ENCODE measurements at places on chromosomes 2 and 18. TPM values are rescaled to one million over a fixed set of nuclear protein-coding genes. Genes with fewer than 3 reads are reported as not detected.

Gene SCN1A
- total RNA-seq: 7.9 TPM

Gene FNDC4
- total RNA-seq: 8.9 TPM

Gene CFAP65
- 2.0 TPM for total RNA-seq

Gene VSNL1
- 10.8 TPM for total RNA-seq

Gene TPRKB
- total RNA-seq: 49.6 TPM

GRCh38 chr2:182368446-182368845 is 58.4 kb downstream of the PDE1A start:
- ATAC-seq: no peak

DNA sequence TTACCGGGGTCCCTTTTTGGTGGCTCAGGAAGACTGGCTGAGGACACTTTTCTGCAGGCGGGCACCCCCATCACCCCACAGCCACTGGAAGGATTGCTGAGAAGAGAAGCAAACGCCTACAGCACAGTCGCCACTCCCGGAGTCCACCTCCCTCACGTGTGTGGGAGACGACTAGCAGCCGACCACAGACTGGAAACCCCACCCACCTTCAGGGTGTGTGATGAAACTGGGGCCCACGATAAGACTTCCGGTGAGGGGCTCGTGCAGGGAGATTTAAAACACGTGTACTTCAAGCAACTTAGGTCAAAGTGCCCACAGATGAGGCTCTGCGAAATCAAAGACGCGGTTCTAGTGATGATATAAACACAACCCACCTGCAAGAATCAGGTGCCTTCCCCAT is 26.3 kb downstream of the MBP start:
- no peak for ATAC-seq

DNA sequence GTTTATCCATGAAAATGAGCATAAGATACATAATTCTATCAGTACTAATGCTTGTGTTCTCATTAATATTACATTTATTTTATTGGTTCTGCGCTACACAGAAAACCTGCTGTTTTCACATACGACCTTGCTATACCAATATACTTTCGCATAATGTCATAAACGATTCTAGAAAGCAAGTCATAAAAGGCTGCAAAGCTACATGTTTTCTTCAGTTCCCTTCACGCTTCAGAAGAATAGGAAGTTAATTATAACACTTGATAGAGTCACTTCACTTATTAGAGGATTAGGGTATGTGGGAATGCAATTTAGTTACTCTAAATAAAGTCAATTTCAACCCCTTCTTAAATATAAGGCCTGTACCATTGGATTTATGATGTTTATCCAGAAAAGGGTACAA is 29.0 kb downstream of the PSME4 start:
- ATAC-seq: no peak

DNA sequence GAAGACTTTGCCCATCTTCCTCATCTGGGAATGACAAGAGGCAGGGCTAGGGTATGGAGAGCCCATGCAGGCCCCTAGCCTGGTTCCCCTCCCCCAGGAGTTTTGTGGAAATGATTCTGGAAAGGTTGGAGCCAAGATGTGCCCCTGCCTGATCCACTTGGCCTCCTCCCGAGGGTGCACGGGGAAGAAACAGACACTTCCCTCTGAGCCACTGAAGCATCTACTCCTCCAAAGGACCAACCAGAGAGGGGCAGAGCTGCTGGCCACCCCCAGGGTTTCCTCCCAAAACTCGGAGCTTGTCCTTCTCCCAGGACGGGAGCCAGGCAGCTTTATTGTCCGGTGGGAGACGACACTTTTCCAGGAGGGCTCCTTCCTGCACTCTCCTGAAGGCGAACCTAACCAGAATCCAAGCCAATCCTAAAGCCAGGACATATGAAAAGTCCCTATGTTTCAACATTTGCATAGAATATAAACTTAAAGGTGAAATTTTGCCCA is 149.2 kb upstream of the COPS8 start:
- no peak for ATAC-seq

DNA sequence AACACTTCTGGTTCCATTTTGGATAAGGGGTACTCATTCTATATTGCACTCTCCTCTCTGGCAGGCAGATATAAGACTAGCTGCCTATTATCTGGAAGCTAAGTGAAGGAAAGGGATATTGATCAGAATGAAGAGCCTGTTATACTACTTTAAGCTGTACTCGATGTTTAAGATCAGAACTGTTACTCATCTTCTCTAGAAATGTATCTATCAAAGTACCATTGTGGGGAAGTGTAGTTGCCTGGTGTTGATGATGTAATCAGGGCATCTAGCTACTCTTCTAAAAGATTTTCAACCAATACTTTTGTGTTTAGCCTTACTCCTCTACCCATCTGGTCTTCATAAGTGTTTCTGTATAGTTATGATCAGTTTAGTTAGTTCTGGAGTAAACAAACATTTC is 5.8 kb downstream of the CAMKMT start:
- ATAC-seq: no peak

GRCh38 chr2:192379736-192380135 is 185.0 kb upstream of the TMEFF2 start:
- peak; percentile 18 for ATAC-seq

- no peak for ATAC-seq
Measured at GRCh38 chr2:129914538-129915302, 64.7 kb upstream of the RAB6C start.

DNA sequence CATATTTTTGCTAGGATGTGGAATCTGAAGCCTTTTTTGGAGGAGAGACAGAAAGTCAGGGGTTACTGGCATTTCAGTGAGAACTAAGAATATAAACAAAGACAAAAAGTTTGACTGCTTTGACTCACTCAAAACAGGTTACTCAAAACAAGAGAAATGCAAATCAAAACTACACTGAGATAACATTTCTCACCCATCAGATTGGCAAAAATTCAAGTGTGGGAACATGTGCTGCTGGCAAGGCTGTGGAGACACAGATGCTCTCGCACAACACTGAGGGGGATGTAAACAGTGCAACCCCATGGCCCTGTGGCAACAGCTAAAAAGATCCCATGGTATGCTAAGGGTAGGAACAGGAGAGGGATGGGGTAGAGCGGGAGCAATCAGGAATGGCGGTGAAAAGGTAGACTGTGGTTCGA is 86.6 kb downstream of the DTNB start:
- peak; percentile 44 for ATAC-seq

- ATAC-seq: peak; percentile 97
Measured at GRCh38 chr2:216371721-216372702, at the start of gene MARCHF4. MARCHF4 (minus strand) TSS chr2:216372483; CDS start chr2:216370260, 2,223 bp downstream.

GRCh38 chr2:41880561-41881243 is 167.1 kb upstream of the PKDCC start:
- no peak for ATAC-seq

DNA sequence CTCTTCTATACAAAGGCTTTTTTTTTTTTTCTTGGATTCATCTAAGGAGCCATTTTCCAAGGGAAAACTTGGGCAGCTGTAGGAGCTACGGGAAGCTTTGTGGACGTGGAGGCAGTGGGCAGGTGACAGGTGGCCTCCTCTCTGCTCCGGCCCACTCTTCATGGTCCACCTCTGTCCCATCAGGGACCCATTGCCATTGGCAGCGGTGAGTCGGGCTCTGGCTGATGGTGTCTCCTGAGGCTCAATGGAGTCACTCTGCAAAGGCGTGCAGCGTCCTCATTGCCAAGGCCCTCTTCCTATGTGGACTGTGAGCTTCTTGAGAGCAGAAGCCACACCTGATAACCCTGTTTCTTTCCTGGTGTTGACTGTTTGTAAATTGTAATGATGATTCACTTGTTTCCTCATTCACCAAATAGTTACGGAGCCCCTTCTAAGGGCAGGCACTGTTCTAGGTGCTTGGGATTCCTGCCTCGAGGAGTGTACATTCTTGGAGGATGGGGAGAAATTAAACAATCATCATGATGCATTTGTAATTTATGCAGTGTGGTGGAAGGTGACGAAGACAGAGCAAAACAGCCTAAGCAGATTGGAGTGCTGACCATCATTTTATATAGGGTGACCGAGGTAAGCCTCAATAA is 240.3 kb upstream of the HS6ST1 start:
- ATAC-seq: no peak

DNA sequence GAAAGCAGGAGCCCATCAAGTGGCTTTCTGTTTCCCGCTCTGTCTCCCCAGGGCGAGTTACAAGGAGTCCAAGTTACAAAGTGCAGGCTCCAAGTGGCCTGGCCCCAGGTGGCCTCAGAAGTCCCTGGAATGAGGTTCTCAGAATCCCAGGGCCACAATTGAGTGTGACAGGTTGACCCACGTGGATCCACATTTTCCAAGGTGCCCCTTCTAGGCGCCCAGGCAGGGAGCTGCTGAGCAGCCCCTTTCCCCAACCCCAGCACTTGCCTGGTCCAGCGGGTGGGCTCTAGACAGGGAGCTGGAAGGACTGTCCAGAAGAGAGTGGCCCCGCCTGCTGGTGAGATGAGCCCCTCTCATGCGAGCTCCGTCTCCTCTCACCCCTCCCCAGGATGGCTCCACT is 253.4 kb downstream of the CYP26B1 start:
- no peak for ATAC-seq

DNA sequence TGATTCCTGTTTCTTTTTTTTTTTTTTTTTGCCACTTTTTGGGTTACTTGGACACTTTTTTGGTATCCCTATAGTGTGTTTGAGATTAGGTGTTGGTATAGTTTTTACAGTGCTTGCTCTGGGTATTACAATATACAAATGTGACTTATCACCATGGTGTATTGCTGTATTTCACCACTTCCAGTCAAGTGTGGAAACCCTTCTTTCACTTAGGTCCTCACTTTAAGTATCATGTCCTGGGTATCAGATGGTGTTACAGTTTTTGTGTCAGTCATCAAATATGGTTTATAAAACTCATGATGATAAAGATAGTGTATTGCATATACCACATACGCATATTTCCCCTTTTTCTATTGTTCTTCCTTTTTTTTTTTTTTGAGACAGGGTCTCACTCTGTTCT is 1.8 kb downstream of the ATP9B start:
- ATAC-seq: no peak

DNA sequence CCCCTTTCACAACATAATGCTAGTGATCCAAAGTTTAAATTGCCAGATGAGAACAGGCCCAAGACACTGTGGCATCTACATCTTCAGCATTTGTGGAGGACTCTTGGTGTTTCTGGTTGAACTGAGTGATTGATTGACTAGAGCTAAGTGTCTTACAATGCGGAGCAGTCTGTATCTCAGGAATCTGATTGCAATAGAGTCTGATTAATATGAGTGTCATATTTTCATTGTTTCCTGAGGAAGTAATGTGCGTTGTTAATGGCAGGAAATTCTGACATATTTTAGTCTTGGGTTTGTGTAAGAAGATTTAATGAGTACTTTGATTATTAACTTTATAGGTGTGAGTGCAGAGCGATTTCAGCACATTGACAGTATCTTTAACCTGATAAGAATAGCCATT is 82.0 kb upstream of the PROKR1 start:
- ATAC-seq: no peak

GRCh38 chr18:519019-519879 is 18.7 kb upstream of the COLEC12 start:
- ATAC-seq: no peak

GRCh38 chr2:207502577-207503198 is 27.1 kb upstream of the CREB1 start:
- no peak for ATAC-seq

GRCh38 chr18:66687635-66688034 is 83.7 kb upstream of the CDH19 start:
- no peak for ATAC-seq

DNA sequence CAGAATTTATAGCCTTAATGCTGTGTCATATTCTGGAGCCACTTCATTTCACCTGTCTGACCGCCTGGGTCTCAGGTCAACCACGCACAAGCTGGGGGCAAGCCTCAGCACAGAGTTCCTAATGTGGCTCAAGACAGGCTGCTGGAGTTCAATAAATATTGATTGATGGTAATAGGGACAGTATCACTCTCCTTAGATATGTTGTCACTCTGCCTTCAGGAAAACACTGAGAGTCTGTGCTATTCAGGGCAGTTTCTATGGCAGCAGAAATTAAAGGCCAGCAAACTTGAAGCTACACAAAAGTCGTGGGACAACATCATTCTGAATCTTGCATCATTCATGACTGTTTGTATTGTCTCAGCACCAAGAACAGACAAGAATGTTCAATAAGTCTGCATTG is 696.1 kb downstream of the METTL4 start:
- ATAC-seq: no peak

DNA sequence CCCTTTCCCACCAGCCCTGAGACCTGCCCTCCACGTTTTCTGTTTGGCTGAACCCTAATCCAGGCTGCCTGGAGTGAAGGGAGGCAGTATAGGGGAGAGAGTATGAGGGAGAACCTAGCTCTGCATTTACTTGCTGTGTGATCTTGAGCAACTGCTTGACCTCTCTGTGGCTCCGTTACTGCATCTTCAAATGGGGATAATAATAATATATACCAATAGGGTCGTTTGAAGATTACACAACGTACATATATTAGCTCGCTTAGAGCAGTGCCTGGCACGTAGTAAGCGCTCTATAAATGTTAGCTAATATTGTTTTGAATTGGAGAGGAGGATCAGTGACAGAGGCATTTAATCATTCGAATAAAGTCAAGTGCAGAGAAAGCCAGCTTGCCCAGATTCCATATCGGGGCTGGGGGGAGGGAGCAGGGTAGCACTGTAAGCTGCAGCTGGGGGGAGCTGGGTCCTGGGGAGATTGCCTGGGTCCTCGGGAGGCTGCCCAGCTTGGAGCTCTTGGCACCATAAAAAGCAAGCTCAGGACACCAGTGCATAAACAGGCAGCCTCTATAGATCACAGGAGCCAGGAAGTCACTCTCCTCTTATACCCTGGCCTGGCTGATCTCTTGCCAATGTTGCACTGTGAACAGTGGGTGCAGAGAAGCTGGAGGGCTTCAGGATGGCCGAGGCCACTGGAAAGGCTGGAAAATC is 19.1 kb downstream of the KCNK3 start:
- ATAC-seq: no peak

DNA sequence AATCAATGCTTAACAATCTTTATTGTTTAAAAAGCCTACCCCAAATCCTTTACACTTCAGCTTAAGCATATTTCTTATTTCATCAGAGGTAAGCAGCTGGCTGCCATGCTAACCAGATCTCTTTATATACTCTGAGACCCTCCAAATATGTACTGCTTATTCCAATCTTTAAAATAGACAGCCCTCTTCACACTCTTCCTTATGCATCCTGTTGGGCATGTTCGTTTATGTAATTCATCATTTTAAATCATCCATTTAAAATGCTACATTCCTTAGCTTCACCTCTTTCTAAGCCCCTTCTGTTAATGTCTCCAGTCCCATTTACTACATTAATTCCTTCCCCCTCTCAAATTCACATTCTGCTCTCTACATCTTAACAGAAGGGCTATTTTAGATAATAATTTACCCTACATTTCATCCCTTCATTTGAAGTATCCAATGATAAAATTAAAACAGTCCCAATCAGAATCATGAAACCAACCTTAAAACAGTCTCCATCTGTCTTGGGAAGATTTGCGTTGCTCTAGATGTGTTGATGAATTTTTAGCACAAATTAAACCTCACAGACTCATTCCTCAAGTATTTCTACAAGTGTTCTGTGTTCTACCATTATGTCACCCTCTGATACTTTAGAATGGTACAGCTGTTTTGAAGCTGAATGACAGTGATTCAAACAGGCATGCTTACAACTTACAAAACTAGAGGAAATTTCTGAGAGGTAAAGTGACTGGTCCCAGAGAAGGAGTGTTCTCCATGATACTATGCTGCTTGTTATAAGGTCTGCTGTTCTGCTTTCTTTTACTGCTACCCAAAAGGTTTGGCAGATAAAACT is 59.1 kb downstream of the ZNF385B start:
- ATAC-seq: no peak

GRCh38 chr2:118231759-118232158 is 143.5 kb downstream of the INSIG2 start:
- no peak for ATAC-seq

GRCh38 chr18:13096232-13096631 is 105.1 kb downstream of the CEP192 start:
- ATAC-seq: no peak

All from motor neuron (in vitro differentiated cells).